Stimulated activated CD8-positive, alpha-beta memory T cell treated with anti-CD3 and anti-CD28 coated beads, Interleukin-7, amount 100 ng/mL, for 1 hour (primary cell): ENCODE measurements at places on chromosomes 7 and 10.

- DNase-seq: no peak
Measured at GRCh38 chr10:67790534-67791408, 47.2 kb downstream of the DNAJC12 start.

DNA sequence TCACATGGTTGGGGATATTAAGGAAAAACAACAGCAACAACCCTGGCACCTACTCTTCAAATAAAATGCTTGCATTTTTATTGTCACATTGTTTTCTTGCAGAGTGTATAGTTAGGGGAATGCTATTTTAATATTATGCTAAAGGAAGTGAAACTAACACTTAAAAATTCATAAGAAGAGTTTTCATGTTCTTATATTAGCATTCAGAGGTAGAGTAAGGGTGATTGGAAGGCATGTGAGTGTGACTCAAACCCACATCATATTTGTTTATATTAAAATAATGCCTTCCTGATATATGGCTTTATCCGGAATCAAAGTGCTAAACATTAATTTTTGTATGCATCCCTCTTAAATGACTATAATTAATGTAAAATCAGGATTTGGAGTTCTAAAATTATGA lies 59.8 kb upstream of the TES start:
- DNase-seq: no peak

GRCh38 chr7:24828891-24829661 lies 71.8 kb upstream of the GSDME start:
- DNase-seq: no peak

DNA sequence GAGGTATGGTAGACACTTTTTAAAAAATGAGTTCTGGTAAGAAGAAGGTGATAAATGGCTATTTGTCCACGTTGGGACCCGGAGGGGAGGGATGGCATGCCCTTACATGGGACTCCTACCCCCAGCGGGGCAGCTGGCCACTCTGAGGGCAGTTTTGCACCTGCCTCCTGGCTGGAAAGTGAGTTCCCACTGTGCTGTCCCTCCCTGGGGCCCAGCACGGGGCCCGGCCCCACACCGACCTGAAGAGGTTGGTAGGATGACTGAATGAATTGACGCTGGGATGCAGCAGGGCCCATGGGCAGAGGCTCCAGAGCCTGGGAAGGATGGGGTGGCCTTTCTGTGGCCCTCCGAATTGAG lies 601 bp upstream of the AEBP1 start:
- no peak for DNase-seq

DNA sequence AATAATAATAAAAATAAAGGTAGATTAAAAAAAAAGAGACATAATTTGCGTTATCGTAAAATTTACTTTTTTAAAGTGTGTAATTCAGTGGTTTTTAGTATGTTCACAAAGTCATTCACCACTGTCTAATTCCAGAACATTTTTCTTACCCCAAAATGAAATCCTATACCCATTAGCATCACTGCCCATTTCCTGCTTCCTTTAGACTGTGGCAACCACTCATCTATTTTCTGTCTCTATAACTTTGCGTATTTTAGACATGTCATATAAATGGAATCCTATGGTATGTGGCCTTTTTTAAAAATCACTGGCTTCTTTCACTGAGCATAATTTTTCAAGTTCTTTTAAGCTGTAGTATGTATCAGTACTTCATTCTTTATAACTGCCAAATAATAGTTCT lies 53.6 kb downstream of the KAT6B start:
- DNase-seq: no peak

DNA sequence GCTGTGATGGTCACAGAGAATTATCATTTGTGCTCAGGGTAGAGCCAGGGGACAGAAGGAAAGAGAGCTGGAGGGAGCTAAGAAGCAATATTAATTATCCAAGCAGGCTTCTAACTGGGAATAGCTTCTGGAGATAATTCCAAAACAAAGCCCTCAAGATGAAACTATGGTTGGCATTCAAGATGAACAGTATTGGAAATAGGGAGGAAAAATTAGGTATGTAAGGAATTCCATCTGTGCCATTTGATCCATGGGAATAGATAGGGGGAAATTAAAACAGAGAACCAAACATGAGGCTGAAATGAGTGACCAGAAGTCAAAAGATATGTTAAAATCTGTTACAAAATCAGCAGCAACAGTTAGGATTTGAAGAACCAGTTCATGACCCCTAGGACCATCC lies 75.3 kb downstream of the NDUFB2 start:
- no peak for DNase-seq

- no peak for DNase-seq
Measured at GRCh38 chr10:119084896-119085295, 4.3 kb upstream of the EIF3A start.
